Activated naive CD4-positive, alpha-beta T cell treated with anti-CD3 and anti-CD28 coated beads for 36 hours (primary cell): ENCODE measurements at places on chromosomes 12 and 14. TPM values are rescaled to one million over a fixed set of nuclear protein-coding genes. Genes with fewer than 3 reads are reported as not detected.

DNA sequence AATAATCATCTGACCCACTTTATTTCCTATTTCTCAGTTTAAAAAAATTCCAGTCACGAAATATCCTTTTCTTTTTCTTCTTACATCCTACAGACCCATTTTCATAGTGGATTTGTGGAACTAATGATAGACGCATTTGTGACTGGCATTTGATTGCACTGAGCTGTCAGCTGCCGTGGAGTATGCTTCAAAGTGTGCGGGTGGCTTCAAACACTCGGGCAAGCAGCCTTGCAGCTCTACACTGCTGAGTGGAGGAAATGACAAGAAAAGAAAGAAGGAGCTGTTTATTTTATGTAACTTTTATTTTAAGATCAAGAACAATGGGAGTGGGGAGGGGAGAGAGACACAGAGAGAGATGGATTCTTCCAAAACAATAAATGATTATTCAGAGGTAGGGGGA is 112.8 kb upstream of the NAP1L1 start:
- peaks cover 4% of the 10 kb centered on the region for H3K36me3 ChIP-seq
- no peak for DNase-seq
- peaks cover 21% of the 10 kb centered on the region for H3K27me3 ChIP-seq
- peaks cover 3% of the 10 kb centered on the region for H3K4me1 ChIP-seq

DNA sequence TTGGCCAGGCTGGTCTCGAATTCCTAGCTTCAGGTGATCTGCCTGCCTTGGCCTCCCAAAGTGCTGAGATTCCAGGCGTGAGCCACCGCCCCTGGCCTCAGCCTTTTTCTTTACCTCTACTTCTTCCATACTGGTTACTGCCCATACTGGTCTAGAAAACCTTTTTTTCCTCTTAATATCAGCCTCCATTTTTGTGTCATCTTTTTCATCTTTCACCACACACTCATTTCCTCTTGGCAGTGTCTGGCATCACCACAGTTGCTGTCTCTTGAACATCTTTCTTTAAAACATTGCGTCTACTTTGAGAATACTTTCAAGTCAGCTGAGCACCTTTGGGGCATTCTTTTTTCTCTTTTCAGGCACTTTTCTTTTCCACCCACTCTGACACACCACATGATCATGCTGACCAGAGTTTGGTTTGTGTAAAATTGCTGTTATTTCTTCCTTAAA is 32.7 kb downstream of the DDX47 start:
- peaks cover 19% of the 10 kb centered on the region for H3K36me3 ChIP-seq
- H3K27ac ChIP-seq, result peak overlapping the region; percentile 41
- DNase-seq, result no peak
- peaks cover 26% of the 10 kb centered on the region for H3K4me1 ChIP-seq
- H3K27me3 ChIP-seq, result no peaks in the 10 kb centered on the region

DNA sequence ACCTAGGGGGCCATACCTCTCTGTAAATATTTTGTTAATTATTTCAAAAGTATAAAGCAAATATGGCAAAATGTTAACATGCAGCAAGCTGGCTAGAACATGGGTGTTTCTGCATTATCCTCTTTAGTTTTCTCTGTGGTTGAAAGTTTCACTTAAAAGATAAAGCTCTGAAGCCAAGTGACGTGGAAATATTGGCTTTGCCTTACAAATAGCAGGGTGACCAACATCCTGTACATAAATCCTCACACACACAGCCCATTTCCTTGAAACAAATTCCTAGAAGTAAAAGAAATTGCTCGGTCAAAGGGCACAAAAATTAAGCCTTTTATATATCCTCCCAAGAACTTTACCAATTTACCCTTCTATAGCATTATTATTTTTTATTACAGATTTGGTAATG is 10.6 kb upstream of the VWF start:
- no peak overlapping the region for H3K4me3 ChIP-seq
- peaks cover 14% of the 10 kb centered on the region for H3K4me1 ChIP-seq
- H3K27me3 ChIP-seq, result no peaks in the 10 kb centered on the region
- DNase-seq, result no peak
- H3K36me3 ChIP-seq, result no peaks in the 10 kb centered on the region

- no peak overlapping the region for H3K4me3 ChIP-seq
- H3K27ac ChIP-seq, result no peak overlapping the region
- no peaks in the 10 kb centered on the region for H3K27me3 ChIP-seq
- H3K4me1 ChIP-seq, result no peaks in the 10 kb centered on the region
- peaks cover 29% of the 10 kb centered on the region for H3K36me3 ChIP-seq
- DNase-seq, result no peak
Observed at GRCh38 chr12:112046003-112046402, 32.8 kb downstream of the ERP29 start.

Gene SLC38A1
- 110 TPM for total RNA-seq

DNA sequence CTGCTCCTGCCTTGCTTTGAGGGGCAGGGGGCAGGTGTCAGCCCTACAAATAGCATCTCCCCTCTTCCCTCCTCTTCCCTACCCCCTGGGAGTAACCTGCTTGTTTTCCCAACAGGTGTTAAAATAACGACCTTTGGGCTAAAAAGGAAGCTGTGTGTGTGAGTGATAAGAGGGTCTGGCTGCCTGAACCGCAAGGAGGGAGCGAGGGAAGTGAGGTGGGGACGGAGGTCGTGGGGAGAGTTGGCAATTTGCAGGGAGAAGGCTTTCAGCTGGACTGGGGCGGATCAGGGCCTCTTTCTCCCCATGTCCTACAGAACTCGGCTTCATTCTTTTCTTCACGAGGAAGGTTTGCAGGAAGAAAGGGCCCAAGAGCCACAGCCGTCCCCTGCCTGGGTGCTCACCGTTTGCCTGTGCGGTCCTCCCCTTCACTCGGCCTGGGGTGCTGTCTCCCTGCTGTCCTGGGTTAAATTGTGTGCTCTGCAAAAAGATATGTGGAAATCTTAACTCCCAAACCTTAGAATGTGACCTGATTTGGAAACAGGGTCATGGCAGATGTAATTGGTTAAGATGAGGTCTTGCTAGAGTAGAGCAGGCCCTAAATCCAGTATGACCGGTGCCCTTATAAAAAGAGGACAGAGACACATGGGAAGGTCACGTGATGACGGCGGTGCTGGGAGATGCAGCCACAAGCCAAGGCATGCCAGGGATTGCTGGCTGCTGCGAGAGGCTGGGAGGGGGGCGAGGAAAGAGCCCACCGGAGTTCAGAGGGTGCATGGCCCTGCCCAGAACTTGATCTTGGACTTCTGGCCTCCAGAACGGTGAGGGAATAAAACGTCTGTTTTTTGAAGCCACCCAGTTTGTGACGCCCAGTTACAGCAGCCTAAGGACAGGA is 38.7 kb upstream of the NCOR2 start:
- H3K4me3 ChIP-seq, result no peak overlapping the region
- no peak overlapping the region for H3K27ac ChIP-seq
- peaks cover 21% of the 10 kb centered on the region for H3K4me1 ChIP-seq
- no peaks in the 10 kb centered on the region for H3K36me3 ChIP-seq
- no peak for DNase-seq

DNA sequence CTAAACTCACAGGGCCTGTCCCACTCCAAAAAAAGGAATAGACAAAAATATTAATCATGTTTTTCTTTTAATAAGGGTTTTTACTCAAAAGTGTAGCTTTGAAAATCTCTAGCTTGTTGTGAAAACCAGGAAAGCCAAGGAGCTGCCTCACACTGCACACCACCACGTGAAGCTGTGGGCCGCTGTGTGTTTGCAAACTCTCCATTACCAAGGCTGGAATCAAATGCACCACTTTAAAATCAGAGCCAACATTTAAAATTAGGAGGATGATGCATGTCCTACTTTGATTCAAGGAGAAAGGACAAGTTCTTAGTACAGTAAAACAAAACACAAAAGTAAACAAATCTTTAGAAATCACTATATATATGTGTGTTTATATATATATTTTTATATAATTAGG is 83.0 kb downstream of the SETD3 start:
- H3K36me3 ChIP-seq, result peaks cover 16% of the 10 kb centered on the region
- H3K4me1 ChIP-seq, result peaks cover 10% of the 10 kb centered on the region
- DNase-seq, result no peak
- no peak overlapping the region for H3K27ac ChIP-seq
- H3K27me3 ChIP-seq, result no peaks in the 10 kb centered on the region
- no peak overlapping the region for H3K4me3 ChIP-seq

Gene STAC3
- total RNA-seq, result 1.5 TPM

DNA sequence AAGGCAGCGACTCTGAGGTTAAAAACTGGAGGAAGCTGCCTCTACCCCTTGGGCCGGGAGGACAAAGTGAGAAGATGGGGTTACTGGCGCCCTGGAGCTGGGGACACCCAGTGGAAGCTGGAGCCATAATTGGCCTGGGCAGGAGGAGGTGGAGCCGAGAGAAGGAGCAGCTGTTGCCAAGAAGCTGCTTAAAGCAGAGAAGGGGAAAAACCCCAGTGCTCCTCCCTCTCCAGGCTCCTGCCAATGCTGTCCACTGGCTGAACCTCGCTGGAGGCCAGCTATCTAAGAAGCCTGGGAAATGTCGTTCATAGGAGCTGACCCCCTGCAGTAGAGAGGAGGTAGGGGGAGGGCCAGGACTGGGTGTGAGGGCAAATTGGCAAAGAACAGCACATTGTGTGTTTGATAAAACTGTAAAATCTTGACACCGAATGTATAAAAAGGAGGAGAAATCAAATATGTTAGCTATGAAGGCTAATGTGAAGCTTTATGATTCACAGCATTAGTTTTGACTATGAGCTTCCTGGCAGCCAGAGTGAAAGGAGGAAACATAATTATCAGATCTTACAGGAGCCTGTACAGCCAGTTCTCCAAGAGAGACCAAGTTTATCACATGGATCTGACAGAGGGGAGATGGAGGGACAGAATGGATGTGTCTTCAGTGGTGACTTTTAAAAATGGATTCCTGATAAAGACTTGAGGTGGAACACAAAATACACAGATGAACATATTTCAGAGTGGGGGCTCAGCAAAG is 9.5 kb downstream of the HHIPL1 start:
- no peaks in the 10 kb centered on the region for H3K36me3 ChIP-seq
- peaks cover 17% of the 10 kb centered on the region for H3K27me3 ChIP-seq
- H3K4me3 ChIP-seq, result no peak overlapping the region

DNA sequence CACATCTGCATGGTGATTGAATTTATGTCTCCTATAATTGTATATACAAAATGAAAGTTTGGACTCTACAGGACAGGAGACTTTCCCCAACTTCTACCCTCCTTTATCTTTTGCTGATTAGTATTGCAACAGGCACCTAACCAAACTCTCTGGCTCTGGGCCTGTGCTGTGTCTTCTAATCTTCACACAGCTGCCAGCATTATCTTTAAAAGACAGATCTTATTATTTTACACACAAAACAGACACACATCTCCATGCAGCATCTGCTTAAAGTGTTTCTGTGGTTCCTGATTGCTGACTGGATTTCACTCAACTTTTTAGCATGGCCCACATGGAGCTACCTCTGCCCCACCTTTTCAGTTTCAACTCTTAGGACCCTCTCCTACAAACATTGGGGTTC is 154.9 kb upstream of the PELI2 start:
- no peaks in the 10 kb centered on the region for H3K4me1 ChIP-seq
- H3K4me3 ChIP-seq, result no peak overlapping the region
- DNase-seq, result no peak
- no peak overlapping the region for H3K27ac ChIP-seq
- no peaks in the 10 kb centered on the region for H3K36me3 ChIP-seq
- peaks cover 5% of the 10 kb centered on the region for H3K27me3 ChIP-seq

DNA sequence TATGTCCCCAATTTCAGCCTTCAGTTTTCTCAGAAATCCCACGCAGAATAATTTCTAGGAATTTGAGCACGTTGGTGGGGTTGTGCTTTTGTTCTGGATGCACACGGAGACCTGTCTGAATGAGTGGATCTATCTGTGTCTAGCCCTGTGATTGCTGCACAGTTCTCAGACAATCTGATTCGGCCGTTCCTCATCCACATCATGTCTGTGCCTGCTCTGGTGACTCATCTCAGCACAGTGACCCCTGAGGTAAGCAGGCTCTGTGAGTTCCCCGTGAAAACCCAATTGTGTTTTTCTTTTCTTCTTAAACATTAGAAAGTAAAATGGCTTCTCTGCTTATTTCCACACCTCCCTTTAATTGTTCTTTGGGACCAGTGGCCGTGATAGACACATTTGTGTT is 20.2 kb downstream of the UBE3B start:
- no peaks in the 10 kb centered on the region for H3K4me1 ChIP-seq
- no peak overlapping the region for H3K4me3 ChIP-seq
- H3K27ac ChIP-seq, result no peak overlapping the region

GRCh38 chr14:74568911-74569310 is 43.1 kb downstream of the LTBP2 start:
- H3K27ac ChIP-seq, result no peak overlapping the region
- H3K36me3 ChIP-seq, result no peaks in the 10 kb centered on the region
- H3K27me3 ChIP-seq, result peaks cover 7% of the 10 kb centered on the region
- DNase-seq, result no peak
